ENCODE measurements at places on chromosomes 1 and 21. TPM values are rescaled to one million over a fixed set of nuclear protein-coding genes. Genes with fewer than 3 reads are reported as not detected.

DNA sequence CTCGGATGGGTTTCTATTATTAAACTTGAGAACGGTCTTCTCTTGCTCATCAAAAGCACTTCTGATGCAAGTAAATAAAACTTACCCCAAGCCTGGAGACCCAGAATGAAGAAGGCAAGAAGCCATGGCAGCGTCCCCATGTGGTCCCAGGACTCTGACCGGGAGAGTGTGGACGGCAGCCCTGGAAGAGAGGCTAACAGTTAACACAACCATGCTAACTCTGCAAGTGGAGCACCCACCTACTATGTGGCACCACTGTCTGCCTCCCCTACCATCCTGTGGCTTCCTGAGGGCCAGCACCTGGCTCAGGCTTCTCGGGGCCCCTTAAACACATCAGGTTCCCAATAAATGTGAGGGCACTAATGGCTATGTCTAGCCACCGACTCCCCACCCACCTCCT, 2.2 kb downstream of the PGLYRP3 start:
- H3K36me3 ChIP-seq = no peaks in the 10 kb centered on the region
- H3K4me3 ChIP-seq = no peak overlapping the region
- no peaks in the 10 kb centered on the region for H3K27me3 ChIP-seq
- H3K27ac ChIP-seq = no peak overlapping the region
- no peaks in the 10 kb centered on the region for H3K4me1 ChIP-seq

Gene ZNF326
- 39.6 TPM for total RNA-seq

Gene KCNH1
- 0.55 TPM for total RNA-seq

DNA sequence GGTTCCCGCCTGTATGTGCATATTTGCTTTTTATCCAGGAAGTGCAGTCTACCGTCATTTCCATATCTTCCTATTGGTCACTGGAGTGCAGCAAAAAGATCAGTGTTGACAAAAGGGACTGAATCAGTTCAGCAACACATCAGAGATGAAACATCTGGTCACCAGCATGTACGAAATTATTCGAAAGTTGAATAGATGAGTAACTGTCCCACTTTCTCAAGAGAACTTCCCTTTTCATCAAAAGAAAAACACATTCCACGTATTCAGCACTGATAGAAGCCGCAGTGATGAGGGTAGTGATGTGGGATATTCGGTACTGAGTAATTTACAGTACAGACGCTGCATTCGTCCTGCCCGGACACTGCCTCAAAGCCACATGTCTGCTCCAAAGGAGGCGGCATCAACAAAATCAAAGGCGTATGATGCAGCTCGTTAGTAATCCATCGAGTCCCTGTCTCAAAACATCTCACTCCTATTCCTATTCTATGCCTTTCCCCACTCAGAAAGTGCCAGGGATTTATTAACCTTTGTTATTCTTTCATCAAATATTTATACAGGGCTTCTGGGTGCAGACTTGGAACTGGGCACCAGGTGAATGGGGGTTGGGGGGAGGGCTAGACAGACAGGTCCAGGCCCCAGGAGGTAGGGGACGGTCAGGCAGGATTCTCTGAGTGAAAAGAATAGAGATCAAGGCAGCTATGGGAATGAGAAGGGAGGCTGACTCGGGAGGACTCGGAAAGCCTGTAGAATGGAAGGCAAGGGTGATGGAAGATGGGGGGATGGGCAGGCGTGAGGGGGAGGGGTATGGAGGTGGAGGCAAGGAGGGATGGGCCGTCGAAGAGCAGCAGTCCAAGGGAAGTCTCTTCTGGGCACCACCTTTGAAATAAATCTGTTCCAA, 79.5 kb upstream of the SLC45A1 start:
- no peak for DNase-seq
- no peaks in the 10 kb centered on the region for H3K36me3 ChIP-seq
- no peak overlapping the region for H3K4me3 ChIP-seq

DNA sequence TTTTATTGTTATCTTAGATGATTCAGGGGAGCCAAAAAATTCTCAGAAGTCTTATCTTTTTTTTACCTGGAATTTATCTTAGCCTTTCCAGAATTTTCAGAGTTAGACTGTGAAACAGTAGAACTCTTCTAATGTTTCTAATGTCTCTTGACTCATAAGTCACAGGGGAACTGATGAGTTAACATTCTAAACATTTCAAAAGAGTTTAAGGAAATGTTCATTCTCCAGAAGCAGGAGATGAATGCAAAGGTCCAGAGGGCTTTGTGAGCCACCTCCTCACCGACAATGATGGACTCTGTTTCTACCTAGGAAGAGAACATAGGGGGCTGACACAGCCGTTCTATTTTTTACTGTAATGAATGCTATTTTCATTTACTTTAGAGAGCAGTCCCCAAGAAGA, 157.5 kb downstream of the BRINP2 start:
- H3K36me3 ChIP-seq = no peaks in the 10 kb centered on the region
- no peak overlapping the region for H3K27ac ChIP-seq
- H3K27me3 ChIP-seq = no peaks in the 10 kb centered on the region

GRCh38 chr21:35658242-35658641, 402.1 kb downstream of the SETD4 start:
- no peaks in the 10 kb centered on the region for H3K27me3 ChIP-seq
- H3K27ac ChIP-seq = no peak overlapping the region
- H3K4me1 ChIP-seq = no peaks in the 10 kb centered on the region
- no peak for DNase-seq
- no peaks in the 10 kb centered on the region for H3K36me3 ChIP-seq

DNA sequence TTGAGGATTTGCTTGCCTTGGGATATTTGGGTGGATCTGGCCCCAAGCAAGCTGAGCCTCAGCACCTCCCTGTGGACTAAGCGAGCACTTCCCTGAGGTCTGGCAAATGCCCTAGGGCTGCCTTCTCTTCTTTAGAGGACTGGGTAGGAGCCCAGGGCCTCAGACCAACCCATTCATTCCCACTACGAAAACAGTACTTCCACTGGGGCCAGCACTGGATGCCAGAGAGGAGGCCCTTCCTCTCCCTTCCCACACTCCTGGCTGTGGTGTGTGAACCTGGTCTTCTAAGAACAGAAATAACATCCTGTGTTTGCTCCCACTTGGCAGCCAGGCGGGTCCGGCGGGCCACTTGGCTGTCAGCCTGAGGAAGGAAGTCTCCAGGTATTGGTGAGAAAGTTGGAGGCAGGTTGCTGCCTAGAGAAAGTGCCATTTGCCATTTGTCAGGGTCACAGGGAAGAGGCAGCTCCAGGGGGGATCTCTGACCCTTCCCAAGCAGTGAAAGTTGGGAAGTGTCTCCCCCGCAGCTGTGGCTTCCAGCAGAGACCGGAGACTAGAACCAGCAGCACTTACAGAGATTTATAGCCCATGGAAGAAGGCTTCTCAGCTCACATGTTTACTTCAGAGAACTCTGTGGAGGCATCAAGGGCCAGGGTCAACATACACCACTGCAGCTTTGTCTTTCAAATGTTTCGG, 323.5 kb downstream of the SIPA1L2 start:
- H3K4me1 ChIP-seq = no peaks in the 10 kb centered on the region
- no peak overlapping the region for H3K4me3 ChIP-seq
- H3K27me3 ChIP-seq = no peaks in the 10 kb centered on the region
- no peak overlapping the region for H3K27ac ChIP-seq
- DNase-seq = peak; percentile 60

DNA sequence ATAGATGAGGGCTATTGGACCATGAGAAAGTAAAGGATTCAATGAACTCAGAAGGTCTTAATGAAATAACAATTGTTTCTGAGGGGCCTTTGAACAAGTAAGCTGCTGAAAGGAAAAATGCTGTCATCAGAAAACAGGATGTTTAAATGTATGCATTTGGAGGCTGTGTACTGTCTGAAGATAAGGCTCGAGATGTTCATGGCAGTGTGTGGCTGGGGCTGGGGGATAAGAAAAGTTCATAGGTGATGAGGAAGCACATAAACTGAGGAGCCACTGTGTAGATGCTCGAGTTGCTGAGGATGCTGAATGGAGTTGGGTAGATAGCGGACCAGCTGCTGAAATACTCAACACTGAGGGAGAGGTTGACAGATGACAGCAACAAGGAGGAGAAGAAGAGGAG, 17.8 kb downstream of the THEM4 start:
- no peaks in the 10 kb centered on the region for H3K4me1 ChIP-seq
- no peak overlapping the region for H3K4me3 ChIP-seq
- no peak for DNase-seq
- no peaks in the 10 kb centered on the region for H3K27me3 ChIP-seq
- H3K36me3 ChIP-seq = no peaks in the 10 kb centered on the region

DNA sequence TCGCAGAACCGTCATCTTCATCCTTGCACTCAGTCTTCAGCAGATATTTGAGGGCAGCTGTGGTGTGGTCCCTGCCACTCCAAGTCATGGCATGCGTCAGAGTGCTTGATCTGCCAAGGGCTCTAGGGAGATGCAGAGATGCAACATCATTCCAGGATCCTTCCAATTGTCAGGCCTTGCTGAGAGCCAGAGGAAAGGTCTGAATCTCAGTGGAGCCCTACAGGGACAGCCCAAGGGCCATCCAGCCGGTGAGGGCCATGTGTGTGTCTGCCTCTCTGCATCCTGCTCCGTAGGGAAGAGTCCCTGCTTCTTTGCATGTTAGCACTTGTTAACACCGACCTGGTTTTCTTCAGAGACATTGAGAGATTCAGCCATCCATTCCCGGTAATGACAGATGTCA, 17.6 kb downstream of the MAPKAPK2 start:
- no peak overlapping the region for H3K27ac ChIP-seq
- H3K4me3 ChIP-seq = no peak overlapping the region
- no peak for DNase-seq
- no peaks in the 10 kb centered on the region for H3K36me3 ChIP-seq
- no peaks in the 10 kb centered on the region for H3K27me3 ChIP-seq
- peaks cover 83% of the 10 kb centered on the region for H3K4me1 ChIP-seq

Gene MROH9
- not detected for total RNA-seq

- no peak overlapping the region for H3K4me3 ChIP-seq
- H3K36me3 ChIP-seq = no peaks in the 10 kb centered on the region
Observed at GRCh38 chr21:16020878-16021277, 291.1 kb downstream of the USP25 start.

DNA sequence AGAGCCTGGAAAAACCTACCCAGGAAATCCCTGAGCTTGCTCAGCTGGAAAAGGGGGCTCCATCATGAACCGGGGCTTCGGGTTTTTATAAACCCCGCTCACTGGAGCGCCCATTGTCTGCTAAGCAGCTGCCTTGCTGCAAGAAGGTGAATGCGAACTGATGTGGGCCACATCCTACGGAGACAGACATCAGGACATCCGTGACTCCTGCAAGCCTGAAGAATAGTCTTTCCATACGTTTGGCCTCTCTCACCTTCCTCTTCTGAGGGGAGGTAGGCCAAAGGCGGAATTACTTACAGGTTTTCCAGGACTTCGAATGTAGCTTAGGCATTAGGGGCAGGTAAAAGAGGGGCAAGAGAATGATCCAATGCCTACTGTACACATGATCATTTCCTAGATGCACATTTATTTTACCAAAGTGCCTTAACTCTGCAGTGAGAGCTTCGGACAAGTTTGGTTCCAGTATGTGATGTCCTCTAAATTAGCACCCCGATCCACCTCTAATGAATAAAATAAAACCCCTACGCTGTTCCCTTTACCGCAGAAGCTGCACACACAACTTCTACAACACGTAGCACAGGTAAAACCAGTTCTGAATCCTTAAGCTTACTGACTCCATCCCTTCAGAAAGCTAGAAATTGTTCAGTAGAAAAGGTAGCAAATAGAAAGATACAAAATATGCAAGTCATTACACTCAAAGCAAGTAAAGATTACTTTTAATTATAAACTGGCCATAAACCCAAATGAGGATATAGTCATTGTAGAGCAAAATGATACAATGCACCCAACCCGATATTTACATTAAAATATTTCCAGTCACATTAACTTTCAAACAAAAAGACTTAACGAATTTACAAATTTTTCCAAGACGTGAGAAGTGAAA, 866 bp upstream of the SORT1 start:
- peaks cover 37% of the 10 kb centered on the region for H3K4me1 ChIP-seq
- no peaks in the 10 kb centered on the region for H3K27me3 ChIP-seq
- H3K36me3 ChIP-seq = no peaks in the 10 kb centered on the region
- H3K4me3 ChIP-seq = peak overlapping the region; percentile 78

Gene SH3BGRL3
- 314 TPM for total RNA-seq

GRCh38 chr21:45600248-45600647, 43.3 kb upstream of the PCBP3 start:
- H3K27me3 ChIP-seq = no peaks in the 10 kb centered on the region
- H3K36me3 ChIP-seq = no peaks in the 10 kb centered on the region
- no peak for DNase-seq
- no peaks in the 10 kb centered on the region for H3K4me1 ChIP-seq
- H3K27ac ChIP-seq = no peak overlapping the region

DNA sequence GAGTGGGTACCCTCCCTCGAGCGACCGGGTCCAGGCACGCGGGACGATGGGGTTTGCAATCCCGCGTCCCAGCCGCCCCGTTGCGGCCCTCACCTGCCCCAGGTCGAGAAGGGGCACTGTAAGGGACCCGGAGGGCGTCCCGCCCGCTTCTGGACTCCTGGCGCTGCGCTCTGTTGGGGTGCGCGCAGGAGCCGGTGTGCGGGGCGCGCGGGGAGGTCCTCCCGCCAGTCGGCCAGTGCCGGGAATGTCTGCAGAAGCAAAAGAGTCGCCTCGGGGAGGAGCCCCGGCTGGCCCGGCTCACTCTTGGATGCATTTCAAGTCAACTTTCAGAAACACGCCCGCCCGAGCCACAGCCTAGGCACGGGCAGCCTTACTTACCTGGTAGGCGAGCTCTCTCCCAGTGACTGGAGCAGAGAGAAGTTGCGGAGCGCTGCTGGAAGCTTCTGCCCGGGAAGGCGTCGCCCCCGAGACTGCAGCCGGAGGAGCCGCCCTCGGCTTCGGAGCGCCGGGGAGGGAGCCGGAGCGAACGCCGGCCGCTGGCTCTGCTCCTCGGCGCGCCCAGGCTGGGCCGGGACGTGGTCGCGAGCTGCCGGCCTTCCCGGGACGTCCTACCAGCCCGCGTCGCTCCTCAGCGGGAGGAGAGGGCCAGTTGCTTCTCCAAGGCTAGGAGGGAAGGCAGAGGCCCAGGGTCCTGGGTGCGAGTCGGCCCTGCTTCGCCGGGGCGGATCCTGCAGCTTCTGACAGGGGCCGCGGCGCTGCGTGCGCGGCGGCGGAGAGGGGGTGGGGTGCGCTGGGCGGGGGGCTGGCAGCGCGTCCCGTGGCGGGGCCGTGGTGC, at the start of gene LMX1A:
LMX1A (minus strand) TSS at position 739 of the 835 bp plus-strand sequence. CDS start 1,156 bp downstream, outside the sequence.
- peak within 1 kb of the TSS; percentile 25 for H3K4me3 ChIP-seq
- H3K27ac ChIP-seq = no peak within 1 kb of the TSS
- no peaks in the 10 kb centered on the region for H3K36me3 ChIP-seq
- DNase-seq = peak; percentile 26
- peaks cover 10% of the 10 kb centered on the region for H3K4me1 ChIP-seq

Gene PAX7
- not detected for total RNA-seq

DNA sequence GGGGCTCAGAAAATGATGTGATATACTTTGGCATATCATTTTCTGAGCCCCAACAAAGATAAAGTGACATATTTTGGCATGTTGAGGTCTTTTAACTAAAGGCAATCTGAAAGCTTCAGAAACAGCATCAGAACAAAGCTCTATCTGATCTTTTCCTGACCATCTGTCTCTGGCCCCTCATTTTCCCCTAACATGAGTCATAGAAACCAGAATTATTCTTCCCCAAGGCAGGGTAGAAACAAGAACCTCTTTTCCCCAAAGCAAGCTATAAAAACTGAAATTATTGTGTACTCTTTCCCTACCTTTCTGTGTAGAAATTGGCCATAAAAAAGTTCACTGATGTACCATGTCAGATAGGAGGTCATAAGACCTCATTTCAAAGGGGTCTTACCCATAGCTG, 48.7 kb upstream of the PLA2G4A start:
- no peaks in the 10 kb centered on the region for H3K4me1 ChIP-seq
- no peaks in the 10 kb centered on the region for H3K36me3 ChIP-seq
- no peak for DNase-seq

GRCh38 chr1:51937112-51937511, 53.4 kb downstream of the RAB3B start:
- no peaks in the 10 kb centered on the region for H3K36me3 ChIP-seq
- H3K27ac ChIP-seq = no peak overlapping the region
- no peaks in the 10 kb centered on the region for H3K27me3 ChIP-seq
- H3K4me1 ChIP-seq = no peaks in the 10 kb centered on the region
- no peak overlapping the region for H3K4me3 ChIP-seq
- DNase-seq = no peak
